ENCODE measurements at places on chromosomes 11 and 22.

DNA sequence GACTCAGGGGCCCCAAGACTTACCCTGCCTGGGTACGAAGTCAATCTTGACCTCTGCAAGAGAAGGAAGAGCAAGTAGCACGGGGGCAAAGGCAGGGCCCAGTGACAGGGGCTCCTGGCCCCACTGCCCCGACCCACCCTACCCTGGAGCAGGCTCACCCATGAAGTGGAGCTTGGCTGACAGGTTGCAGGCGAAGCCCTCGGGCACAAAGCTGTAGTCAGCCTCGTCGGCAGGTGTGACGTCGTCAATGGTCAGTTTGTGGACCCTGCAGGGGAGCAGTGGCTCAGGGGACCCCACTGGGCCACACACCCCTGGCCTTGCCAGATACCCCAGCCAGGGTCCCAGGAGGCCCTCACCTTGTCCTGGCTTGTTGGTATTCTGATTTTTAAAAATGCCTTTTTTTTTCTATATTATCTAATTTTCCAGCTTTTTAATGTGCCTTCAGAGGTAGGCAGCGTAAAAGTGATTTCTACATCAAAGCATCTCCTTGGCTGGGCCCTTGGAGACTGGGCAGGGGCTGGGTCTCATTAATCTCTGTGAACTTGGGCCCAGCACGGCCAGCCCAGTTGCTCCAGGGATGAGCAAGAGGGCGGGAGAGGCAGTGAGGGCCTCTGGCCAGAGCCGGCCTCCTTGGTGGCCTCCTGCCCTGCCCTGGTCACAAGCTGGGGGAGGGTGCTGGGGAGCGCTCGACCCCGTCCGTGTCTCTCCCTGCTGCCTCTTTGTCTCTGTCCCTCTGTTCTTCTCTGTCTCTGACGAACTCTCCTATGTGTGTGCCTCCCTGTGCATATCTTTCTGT, 11.3 kb downstream of the MYBPC3 start:
- no peak for DNase-seq

GRCh38 chr11:2791521-2792380, 92.0 kb upstream of the KCNQ1OT1 start:
- no peak for DNase-seq

- DNase-seq: no peak
These were observed 17.2 kb downstream of the SLC25A18 start for GRCh38 chr22:17580441-17581031.

DNA sequence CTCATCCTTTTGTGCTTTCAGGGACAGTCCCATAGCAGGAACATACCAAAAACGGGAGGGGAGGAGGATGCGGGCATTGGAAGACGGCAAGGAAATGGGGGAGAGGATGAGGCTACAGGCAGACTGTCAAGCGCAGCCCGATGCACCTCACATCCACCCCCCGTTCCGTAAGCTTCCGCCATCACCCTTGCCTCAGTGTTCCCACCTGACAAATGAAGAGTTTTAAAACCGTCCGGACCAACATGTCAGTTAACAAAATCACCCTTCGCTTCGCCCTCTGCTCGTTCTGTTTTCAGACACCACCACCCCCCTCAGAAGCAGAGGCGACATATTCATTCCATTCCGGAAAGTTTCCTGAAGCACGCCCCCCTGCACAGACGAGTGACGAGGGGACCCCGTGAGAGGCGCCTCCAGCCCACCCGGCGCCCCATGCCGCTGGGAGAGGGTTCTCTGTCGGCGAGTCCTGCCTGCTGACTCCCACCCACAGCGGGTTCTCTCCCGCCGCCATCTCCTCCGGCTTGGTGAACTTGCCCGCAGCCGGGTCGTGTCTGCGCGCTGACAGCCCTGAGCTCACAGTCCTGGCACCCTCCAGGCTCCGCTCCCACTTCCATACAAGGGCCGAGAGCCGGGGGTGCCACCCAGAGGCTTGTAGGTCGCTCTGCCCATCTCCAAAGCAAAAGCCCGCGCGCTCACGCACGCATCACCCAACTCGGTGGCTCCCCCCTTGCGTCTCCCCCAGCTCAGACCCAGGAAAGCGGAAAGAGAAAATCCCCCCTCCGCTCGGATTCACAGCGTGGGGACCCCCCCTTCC, 1.5 kb downstream of the IGSF9B start:
- peak; percentile 42 for DNase-seq

DNA sequence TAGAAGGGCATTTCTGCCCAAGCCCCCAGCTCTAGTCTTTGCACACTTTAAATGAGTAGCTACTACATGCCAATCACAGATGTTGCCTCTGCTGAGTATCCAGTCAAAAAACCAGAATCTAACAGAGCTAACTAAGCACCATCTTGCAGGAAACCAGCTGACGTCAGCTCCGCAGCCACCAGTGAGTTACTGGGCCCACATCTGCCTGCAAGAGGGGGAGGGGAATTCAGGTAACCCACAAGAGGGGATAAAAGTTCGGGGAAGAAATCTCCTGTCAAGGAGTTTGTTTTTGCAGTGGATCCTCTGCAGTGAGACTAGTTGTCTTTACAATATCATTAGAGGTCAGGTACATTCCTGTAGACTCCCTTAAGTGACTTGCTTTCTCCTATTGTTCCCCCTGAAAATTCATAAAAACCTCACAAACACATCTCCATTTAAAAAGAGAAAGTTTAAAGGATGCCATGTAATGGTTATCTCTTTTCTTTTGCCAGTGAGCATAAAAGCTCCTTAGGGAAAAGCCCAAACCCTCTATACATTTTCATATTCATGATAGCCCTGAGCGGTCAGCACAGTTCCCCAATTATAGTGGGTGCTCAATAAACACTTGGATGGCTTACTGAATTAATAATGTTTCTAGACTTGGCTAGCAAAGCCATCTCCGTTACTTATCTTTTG, 9.3 kb downstream of the CD44 start:
- DNase-seq: no peak

DNA sequence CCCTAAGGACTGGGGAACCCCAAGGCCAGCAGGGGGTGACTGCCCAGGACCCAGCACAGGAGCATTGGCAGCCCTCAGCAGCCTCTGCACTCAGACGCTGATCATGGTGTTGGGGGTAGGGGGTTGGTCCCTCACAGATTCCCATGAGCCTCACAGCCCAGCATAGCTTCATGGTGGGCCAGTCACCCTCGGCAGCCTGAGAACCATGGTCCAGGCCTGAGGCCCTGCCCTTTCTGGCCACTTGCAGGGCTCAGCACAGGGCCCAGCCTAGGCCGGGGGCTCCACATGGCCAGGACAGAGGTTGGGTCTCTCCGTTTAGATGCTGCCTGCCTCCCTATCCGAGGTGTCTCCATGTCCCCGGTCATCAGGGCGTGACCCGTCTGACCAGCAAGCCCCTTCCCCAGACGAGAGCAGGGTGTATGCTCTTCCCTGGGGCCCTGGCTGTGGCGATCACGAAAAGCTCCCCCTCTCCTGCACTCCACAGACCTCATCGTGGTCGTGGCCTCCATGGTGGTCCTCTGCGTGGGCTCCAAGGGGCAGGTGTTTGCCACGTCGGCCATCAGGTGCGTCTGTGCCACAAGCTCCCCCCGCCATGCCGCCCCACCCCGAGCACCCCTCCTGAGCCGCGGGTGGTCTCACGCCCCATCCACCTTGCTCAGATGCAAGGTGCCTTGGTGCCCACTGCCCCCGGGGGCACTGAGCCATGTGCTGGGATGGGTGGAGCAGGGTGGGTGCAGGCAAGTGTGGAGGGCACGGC, 126.2 kb downstream of the KCNQ1 start:
- DNase-seq: no peak

DNA sequence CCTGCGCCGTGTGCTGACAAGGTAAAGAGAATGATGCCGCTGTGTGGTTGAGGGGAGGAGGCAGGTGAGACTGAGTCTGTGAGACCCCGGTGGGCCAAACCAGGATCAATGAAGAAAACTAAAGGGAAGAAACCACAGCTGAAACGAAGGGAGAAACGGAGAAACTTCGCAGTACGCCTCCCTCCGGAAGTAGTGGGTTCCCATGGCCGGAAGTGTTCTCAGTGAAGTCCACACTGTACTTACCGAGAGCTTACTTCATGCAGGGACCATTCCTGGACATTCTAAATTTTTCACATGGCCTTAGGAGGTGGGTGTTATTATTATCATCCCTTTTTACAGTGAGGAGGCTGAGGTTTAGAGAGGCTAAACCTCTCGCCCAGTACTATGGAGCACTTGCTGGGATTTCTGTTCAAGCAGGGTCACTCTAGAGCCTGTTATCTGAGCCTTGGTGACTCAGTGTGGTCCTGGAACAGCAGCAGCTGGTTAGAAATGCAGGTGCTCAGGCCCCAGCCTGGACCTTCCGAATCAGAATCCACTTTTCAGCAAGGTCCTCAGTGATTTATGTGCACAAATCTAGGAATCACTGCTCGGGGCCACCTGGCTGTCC, 17.9 kb downstream of the CD5 start:
- DNase-seq: no peak

DNA sequence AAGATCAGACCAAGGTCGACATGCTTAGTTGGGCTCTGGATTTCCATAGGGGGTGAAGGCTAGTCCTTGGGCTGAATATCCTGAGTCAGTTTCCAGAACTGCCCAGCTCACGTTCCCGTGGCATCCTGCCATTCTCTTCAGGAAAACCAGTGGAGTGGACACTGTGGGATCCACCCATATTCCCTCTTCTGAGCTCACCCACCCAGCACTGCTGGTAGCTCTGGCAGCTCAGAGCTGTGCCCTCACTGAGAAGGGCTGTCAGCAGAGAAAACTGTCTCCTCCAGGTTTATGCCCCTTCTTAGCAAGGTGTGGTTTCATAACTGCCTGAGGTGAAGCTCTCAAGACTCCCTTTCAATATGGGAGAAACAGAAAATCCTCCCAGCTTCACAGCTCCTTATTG, 111.7 kb downstream of the GGTLC2 start:
- no peak for DNase-seq

GRCh38 chr11:1308743-1309497, 512 bp downstream of the TOLLIP start:
- no peak for DNase-seq

GRCh38 chr22:22901578-22902218, 14.1 kb downstream of the IGLL5 start:
- no peak for DNase-seq

- DNase-seq: no peak
These were observed 9.7 kb downstream of the TNRC6B start for GRCh38 chr22:40187389-40187788.

Measured in amygdala (tissue), 56 donors.